ENCODE measurements at places on chromosomes 16 and 17. TPM values are rescaled to one million over a fixed set of nuclear protein-coding genes. Genes with fewer than 3 reads are reported as not detected.

GINS2 gene
- 21.0 TPM for total RNA-seq

NPIPB6 gene
- 0.33 TPM for total RNA-seq

PLSCR3 gene
- 20.5 TPM for total RNA-seq

CALB2 gene
- 0.50 TPM for total RNA-seq

KCNJ12 gene
- under 0.01 TPM for total RNA-seq

LDHD gene
- 2.1 TPM for total RNA-seq

LGALS9B gene
- not detected for total RNA-seq

DOC2B gene
- not detected for total RNA-seq

CDYL2 gene
- total RNA-seq: 10.3 TPM

PSME3 gene
- total RNA-seq: 58.4 TPM

FMNL1 gene
- 2.2 TPM for total RNA-seq

CACNG4 gene
- total RNA-seq: not detected

KCNJ18 gene
- not detected for total RNA-seq

SF3B3 gene
- total RNA-seq: 141 TPM

C16orf92 gene
- not detected for total RNA-seq

FAM171A2 gene
- total RNA-seq: 1.8 TPM

TSNAXIP1 gene
- 0.89 TPM for total RNA-seq

ZMYND15 gene
- not detected for total RNA-seq

ARHGDIG gene
- total RNA-seq: 0.12 TPM

RDM1 gene
- total RNA-seq: 1.5 TPM

TNK1 gene
- under 0.01 TPM for total RNA-seq

SPNS3 gene
- total RNA-seq: not detected

NTN3 gene
- 2.4 TPM for total RNA-seq

CCL4L2 gene
- total RNA-seq: not detected

CDK3 gene
- 3.2 TPM for total RNA-seq

NR1D1 gene
- 3.3 TPM for total RNA-seq

AURKB gene
- total RNA-seq: 69.5 TPM

NDE1 gene
- 40.5 TPM for total RNA-seq

TMEM256 gene
- 69.7 TPM for total RNA-seq

PDILT gene
- not detected for total RNA-seq

CDH5 gene
- total RNA-seq: 0.50 TPM

HEATR9 gene
- not detected for total RNA-seq

All from uterine smooth muscle cell (primary cell).